ENCODE measurements at places on chromosomes 2 and 18.

GRCh38 chr2:32947076-32947483 lies 327 bp downstream of the LTBP1 start:
- no peak for DNase-seq

GRCh38 chr2:3801506-3801905 lies 98.1 kb downstream of the DCDC2C start:
- DNase-seq: no peak

DNA sequence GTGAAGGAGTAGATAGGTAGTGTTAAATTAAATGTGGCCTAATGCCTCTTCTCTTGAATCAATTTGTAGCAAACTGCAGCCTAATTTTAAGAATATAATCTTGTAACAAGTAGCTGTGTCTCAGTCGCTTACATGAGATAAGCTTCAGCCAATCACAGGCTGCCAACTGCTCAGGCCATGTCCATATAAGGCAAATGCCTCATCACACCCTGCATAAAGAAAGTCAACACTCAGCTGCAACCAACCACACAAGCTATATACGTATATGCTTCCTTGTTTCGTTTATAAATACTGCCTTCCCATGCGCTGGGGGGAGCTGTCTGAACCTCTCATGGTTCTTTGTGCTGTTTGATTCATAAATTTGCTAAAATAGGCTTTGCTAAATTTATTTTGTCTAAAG lies 476.3 kb downstream of the TRIB2 start:
- no peak for DNase-seq

GRCh38 chr2:173146590-173146989 lies 70.9 kb downstream of the MAP3K20 start:
- DNase-seq: no peak

GRCh38 chr2:235165631-235166030 lies 213.8 kb downstream of the SH3BP4 start:
- no peak for DNase-seq

DNA sequence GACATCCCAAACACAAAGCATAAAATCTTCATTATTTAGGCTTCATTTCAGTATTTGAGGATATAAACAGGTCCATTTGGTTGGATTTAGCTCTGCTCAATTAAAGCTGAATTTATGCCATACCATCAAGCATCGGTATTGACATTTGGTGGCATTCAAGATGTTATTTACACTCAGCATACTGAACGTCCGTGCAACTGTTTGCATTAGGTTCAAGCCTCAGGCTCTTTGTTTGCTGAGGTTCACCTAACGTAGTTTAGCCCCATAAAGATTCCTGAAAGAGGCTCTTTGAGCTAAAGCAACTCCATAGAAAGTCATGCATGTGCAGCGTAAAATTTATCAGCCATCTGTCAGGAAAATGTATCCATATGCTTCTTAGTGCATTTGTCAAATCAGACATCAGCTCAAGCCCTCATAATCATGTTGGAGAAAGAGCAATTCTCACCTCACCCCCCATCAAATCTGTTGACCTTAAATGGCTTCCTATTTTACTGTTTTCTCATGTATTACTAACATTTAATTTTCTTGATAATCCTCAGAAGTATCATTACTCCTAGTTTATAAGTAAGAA lies 366.9 kb downstream of the EPHA4 start:
- no peak for DNase-seq

- DNase-seq: no peak
Observed at GRCh38 chr2:225670111-225670974, 270.8 kb downstream of the NYAP2 start.

GRCh38 chr2:119008108-119008507 lies 66.1 kb downstream of the MARCO start:
- DNase-seq: no peak

- DNase-seq: no peak
Observed at GRCh38 chr2:25132299-25132635, 36.1 kb downstream of the POMC start.

- no peak for DNase-seq
Observed at GRCh38 chr2:169136885-169137534, 67.6 kb downstream of the DHRS9 start.

- DNase-seq: no peak
Observed at GRCh38 chr18:48814490-48815178, 136.1 kb downstream of the SMAD7 start.

GRCh38 chr2:222076973-222077690 lies 221.7 kb downstream of the PAX3 start:
- DNase-seq: no peak

DNA sequence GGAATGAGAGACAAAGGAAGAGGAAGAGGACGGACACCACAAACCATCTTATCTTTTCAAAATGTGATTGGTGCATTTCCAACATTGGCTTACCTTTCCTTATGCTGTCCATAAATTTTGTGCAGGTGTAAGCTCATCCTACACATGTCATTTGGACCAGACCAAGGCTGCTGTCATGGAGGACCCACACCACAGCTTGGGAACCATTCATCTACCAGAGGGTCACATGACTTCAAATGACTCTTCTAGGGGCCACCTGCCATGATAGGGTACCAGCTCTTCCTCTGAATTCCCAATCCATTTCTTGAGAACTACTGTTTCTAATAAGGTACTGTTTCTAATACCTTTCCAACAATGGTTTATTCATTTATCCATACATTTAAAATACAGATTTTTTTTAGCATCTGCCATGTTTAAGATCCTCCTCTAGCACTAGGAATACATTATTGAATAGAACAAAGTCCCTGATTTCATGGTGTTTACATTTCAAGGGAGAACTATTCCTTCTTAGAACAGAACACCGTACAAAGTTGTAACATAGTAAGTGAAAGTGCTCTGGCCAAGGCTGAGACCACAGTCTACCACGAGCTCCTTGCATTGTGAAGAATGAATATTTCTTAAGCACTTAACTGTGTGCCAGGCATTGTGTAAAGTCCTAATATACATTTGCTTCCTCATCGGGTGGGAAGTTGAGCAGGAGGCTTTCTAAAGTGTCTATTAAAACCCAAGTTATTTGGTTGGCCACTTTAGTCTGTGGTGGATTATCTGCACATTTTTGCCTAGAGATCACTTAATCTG lies 246.1 kb upstream of the FN1 start:
- DNase-seq: no peak

DNA sequence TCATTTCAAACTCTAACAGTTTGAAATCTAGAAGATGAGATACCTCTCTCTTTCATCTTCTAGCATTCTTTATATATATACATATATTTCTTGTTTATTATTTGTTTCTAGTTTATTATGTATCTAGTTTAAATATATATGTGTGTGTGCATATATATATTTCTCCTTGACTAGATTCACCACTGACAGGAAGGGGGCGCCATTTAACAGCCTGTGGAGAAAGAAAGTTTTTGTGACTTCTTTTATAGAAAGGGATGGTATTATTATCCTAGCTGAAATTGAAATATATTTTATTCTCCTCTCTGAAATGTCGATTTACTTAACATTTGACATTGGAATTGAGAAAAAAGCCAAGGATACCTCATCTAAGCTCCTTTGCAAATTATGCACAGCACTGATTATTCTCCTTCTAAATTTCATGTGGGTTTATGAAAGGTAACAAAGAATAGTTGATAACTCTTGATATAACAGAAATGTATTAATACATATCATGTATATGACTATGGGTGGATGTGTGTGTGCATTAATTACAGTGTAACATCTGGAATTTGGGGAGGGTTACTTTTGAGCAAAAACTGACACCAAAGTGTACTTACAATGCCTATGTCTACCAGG lies 160.7 kb upstream of the NT5C1B start:
- DNase-seq: no peak

- DNase-seq: no peak
Observed at GRCh38 chr18:51168960-51169662, 28.4 kb downstream of the MEX3C start.

GRCh38 chr2:121547646-121548045 lies 17.0 kb downstream of the RNU4ATAC start:
- no peak for DNase-seq

DNA sequence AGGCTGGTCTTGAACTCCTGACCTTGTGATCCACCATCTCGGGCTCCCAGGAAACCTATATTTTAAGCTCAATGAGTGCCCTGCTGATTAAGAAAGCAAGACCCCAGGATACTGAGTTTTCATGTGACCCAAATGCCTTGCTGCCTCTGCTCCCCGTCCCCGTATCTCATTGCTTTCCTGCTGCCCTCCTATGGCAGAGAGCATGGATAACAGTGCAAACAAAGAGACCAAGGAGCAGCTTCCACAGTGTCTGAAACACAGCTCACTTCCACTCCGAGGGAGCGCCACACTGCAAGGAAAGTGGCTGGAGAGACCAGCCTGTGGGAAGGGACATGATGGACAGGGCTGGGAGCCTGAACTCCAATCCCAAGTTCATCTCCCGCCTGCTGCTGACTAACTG lies 246.8 kb downstream of the TMEM182 start:
- DNase-seq: no peak

- DNase-seq: no peak
Observed at GRCh38 chr2:24076849-24077534, 866 bp upstream of the SF3B6 start.

GRCh38 chr18:45324101-45324494 lies 291.2 kb upstream of the SLC14A2 start:
- DNase-seq: no peak

DNA sequence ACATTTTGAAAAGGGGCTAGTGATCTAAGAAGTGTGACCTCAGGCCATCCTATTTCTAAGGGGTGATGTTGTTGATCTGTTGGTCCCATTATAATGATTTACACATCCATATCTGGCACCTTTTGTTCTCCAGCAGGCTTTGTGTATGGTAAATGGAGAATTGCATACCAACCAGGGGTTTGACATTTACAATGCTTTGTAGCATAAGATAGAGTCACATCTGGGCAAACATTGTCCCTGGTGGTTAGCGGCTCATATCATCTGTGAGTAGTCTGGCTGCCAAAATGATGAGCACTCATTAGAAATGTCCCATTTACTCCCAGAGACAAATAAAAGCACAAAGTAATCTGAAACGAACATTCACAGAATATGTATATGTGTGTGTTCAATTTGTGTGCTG lies 1775.5 kb upstream of the CELF4 start:
- DNase-seq: no peak

DNA sequence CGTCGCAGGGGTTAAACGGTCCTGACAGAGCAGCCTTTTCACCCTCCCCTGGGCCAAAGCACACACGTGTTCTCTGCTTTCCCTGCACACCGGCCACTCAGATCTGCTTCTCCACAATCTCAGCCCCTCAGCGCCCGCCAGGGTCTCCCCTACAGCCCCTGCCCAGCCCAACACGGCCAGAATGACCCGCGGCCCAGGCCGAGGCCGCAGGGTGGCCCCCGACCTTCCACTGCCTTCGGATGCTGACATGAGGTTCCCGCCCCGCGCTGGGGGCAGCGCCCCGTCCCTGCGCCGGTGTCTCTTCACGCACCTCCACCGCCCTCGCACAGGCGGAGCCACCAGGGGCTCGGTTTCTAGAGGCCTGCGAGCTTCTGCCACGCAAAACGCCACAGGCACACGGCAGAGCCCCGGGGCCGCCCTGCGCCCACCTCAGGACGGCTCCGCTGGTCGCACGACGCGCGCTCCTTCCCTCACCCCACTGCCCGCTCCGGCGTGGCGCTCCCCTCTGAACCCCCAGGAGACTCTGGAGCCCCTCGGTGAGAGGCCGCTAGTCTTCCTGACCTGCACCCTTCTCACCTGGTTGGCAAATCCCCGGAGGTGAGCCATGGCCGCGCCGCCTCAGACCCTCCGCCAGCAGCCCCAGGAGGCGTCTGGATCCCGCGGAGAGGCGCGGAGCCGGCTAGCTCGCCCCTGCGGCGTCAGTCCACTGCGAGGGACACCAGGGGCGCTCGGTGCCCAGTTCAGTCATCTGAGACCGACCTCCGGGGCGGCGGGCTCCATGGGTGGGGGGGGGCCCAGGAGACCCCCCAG lies 749 bp downstream of the STK25 start:
- peak; percentile 38 for DNase-seq

DNA sequence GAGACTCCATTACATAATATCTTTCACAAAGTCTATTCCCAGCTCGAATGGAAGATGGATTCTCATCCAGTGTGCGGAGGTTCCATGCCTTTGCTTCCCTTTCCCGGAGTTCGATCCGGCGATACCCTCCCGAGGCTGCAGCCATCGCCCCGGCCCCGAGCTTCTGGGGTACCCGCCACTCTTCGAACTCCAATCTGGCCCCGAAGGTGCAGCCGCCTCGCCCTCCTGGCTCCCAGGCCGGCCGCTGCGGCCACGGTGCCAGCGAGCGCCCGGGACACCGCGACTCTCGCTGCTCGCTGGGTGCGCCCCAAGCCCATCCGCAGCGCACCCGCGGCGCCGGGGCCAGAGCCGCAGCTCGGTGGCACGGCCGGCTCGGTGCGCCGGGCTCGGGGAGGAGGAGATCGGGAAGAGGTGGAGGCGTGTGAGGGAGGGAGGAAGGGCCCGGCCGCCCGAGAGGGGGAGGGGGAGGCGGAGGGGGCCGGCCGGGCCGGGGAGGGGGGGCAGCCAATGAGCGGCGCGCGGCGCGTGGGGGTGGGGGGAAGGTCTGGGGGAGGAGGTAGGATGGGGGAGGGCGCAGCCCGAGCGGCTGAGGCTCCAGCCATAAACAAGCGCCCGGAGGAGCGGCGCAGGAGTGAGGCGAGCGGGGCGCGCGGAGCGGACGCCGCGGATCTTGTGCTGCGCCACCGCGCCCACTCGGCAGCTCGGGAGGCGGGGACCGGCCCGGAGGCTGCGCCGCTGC lies at the start of gene CRIM1:
CRIM1 (plus strand) TSS at position 628 of the 739 bp plus-strand sequence. CDS start 515 bp downstream, outside the sequence.
- no peak for DNase-seq

- no peak for DNase-seq
Observed at GRCh38 chr2:205905576-205905975, 180.4 kb downstream of the INO80D start.

GRCh38 chr2:29295845-29296244 lies 180.6 kb downstream of the CLIP4 start:
- no peak for DNase-seq

DNA sequence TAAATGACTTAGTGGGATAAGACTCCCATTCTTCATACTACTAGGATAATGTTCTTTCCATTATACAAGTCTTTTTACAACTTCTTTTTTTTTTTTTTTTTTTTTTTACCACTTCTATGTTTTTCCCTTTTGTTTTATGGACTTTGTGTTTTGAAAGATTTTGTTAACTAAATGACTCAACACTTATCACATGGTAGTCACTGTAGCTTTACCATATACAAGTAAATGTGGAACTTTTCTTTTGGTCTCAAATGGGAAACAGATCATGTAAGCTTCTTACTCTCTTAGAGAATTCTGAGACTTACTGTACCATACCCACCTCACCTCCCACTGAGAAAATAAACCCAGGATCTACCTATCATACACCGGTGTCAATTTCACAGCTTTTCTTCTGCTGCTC lies 590.3 kb upstream of the CDH2 start:
- DNase-seq: no peak

- no peak for DNase-seq
Observed at GRCh38 chr2:63050334-63051041, at the start of gene OTX1. OTX1 (plus strand) TSS chr2:63050830; CDS start chr2:63052991, 2,161 bp downstream.

DNA sequence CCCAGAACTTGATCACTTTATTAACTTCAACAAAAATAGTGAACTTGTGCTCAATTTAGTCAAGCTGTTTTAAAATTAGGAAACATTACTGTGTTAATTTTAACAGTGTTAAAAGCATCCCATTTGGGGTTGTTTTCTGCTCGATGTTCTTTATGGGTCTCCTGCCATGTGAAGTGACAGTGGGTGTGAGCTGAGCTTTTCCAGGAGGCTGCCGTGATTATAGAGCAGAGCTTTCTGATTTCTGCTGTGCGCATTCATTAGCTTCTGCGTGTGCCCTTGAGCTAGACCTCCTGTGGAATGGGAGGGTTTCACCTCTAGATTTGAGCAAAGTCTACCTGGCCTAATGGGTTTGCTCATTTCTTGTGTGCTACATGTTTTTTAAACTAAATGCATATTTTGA lies 121.5 kb downstream of the WDSUB1 start:
- no peak for DNase-seq

GRCh38 chr2:47536696-47537095 lies 133.7 kb downstream of the MSH2 start:
- no peak for DNase-seq

Data from T-cell (primary cell).